ENCODE measurements at places on chromosomes 5 and 9.
A peak's percentile ranks its signal among the peaks of the same experiment; 100 is the strongest.

- no peak for DNase-seq
Observed at GRCh38 chr5:6419340-6419852, 29.3 kb upstream of the UBE2QL1 start.

DNA sequence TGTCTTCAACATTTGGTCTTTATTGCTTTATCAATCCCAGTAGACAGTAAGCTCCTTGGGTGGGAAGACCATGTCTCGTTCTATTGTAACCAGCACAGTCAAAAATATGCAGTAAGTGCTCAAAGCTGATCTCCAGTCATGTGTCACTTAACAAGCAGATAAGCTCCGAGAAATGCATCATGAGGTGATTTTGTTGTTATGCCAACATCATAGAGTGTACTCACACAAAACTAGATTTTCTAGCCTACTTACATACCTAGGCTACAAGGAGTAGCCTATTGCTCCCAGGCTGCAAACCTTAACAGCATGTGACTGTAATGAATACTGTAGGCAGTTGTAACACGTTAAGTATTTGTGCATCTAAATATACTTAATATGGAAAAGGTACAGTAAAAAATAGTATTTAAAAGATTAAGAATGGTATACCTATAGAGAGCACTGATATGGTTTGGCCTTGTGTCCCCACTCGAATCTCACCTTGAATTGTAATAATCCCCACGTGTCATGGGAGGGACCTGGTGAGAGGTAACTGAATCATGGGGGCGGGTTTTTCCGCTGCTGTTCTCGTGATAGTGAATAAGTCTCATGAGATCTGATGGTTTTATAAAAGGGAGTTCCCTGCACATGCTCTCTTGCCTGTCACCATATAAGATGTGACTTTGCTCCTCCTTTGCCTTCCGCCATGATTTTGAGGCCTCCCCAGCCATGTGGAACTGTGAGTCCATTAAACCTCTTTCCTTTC, 39.8 kb upstream of the PCSK5 start:
- no peak for DNase-seq

GRCh38 chr5:134874831-134875655, 872 bp downstream of the TXNDC15 start:
- peak; percentile 12 for DNase-seq

DNA sequence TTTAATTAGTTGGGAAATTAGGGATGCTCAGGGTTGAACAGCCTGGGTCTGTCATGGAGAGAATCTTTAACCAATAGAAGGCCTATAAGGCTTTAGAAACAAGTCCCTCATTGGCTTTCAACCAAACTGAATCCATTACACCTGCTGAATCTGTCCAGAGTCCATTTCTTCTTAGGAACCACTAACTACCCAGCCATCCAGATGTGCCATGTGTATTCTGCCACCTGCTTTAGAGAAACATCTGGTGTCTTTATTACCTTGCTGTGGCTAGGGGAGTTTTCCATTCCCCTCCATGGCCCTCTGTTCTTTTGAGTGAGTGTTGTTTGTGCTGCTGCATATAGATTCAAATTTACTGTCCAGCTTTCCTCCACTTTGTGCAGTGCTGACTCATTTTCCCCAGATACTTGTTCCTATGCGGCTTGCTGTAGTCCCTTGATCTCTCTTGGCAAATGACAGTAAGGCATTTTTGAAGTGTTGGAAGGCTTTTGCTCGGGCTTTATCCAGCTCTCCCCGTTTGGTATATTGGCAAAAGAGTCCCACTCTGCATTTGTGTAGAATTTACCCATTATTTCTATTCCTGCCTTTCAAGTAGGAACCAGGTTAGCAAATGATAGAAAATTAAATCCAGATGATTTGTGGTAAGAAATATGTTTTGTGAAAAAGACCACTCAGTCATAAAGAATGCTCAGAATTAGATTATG, 54.6 kb downstream of the NLN start:
- no peak for DNase-seq

- DNase-seq = no peak
Observed at GRCh38 chr9:5479994-5480694, 29.8 kb downstream of the CD274 start.

DNA sequence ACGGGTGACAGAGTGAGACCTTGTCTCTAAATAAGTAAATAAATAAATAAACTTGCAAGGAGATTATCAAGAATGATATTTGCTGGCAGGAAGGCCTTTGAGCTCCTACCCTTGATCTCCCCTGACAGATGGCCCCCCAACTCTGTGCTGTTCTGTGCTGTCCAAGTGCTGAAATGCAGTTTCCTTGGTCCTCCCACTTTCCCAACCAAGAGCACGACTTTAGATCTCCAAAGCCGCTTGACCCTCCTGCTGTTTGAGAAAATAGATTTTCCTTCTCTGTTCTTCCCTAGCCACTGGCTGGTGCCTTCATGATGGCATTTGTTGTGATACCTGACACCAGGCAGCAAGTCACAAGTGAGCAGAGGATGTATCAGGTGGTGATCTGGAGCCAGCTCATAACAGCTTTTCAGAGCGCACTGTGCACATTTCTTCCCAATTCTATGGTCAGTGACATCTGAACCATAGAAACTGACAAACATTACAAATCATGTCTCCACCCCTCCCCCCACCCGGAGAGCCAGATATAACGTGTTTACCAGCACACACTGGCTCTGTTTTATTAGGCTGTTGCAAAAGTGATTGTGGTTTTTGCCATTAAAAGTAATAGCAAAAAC, 80.0 kb upstream of the PUM3 start:
- no peak for DNase-seq

- DNase-seq = no peak
Observed at GRCh38 chr5:80204808-80205614, 50.8 kb downstream of the SERINC5 start.

- no peak for DNase-seq
Observed at GRCh38 chr9:69801989-69802388, 18.6 kb upstream of the CFAP95 start.

DNA sequence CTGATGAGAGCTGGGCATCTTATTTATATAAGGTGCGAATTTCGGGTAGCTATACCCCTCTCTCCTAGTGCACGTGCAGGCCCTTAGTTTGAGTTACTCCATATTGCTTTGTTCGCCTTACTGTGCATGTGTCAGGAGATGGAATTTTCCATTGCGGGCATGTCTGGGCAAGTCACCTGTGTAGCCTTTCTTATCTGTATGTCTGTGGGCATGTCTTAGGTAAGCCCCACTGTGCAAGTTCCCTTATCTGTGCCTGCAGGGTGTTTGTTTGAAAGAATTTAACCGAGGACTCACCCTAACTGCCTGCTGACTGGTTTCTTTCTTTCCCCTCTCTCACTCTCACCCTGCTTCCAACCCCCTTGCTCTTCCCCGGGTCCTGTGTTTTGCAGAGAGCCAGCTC, 140.7 kb upstream of the RANBP3L start:
- DNase-seq = no peak
